GOT3 (cell line): ENCODE measurements at places on chromosomes 3 and 15.

GRCh38 chr15:89888214-89888804, 5.5 kb downstream of the AP3S2 start:
- DNase-seq, result no peak

GRCh38 chr3:194386648-194387047, 12.4 kb downstream of the GP5 start:
- DNase-seq, result no peak

- DNase-seq, result no peak
Measured at GRCh38 chr15:83057696-83058376, 9.2 kb downstream of the BTBD1 start.

DNA sequence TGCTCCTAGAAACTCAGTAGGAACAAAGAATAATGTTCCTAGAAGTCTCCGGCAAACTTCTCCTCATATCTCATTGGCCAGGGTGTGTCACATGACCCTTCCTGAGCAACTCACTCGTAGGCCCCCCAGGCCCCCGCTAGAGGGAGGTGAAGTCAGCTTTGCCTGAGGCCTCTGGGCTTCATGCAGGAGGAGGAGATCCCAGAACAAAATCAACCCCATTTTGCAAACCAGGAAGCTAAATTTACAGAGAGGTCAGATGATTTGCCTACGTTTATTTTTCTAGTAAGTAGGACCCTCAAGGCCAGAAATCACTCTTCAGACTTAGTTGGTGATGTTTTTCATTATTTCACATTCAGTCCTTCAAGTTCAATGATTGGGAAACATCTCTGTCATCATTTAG, 99.1 kb downstream of the SSR3 start:
- DNase-seq, result no peak

- DNase-seq, result no peak
Measured at GRCh38 chr3:61347981-61348380, 96.7 kb upstream of the FHIT start.

DNA sequence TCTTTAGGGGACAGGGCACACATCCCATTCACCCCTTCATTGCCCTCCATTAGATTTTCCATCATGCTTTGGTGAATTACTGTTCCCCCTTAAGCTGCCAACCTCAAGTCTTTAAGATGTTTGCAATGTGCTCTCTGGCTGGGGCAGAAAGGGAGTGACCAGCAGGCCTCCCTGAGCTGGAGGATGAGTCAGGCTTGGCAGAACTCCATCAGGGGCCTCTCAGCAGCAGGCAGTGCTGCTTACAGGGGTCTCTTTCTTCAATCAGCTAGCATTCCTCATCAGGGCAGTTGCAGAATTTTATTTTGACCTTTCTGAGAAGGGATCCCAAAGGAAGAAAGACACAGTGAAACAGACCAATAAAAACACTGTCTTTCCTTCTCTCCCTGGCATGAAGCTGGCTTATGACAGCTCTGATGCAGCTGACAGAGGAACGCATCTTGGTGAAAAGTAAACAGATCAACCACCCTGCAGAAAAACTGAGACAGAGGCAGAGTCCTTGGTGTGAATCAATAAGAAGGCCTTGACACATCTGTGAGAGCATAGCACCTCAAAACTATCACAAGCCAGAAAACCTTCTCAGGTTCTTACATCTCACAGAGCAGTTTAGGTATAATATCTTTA, 88.7 kb upstream of the MRPL3 start:
- no peak for DNase-seq

DNA sequence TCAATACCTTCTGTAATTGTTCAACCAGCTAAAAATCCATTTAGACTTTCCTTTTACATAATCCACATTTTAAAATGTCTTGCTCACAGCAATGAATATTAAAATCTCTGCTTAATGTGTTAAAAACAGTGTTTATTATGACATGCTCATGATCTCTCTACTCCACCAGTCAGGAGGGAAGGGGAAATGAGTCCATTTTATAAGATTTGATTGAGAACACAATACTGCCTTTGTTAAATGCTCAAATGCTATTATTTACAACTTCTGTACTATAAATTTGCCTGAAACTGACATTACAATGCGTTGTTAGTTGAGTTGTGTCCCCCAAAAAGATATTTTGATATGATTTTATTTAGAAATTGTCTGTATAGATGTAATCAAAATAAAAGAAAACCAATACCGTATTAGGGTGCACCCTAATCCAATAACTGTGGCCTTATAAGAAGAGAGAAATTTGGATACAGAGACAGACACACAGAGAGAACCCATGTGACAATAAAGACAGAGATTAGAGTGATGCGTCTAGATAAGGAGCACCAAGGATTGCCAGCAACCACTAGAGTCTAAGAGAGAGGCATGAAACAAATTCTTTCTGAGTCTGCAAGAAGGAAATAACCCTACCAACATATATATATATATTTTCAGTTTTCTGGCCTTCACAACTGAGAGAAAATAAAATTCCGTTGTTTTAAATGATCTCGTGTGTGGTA, 9.1 kb upstream of the PLSCR4 start:
- DNase-seq, result no peak

DNA sequence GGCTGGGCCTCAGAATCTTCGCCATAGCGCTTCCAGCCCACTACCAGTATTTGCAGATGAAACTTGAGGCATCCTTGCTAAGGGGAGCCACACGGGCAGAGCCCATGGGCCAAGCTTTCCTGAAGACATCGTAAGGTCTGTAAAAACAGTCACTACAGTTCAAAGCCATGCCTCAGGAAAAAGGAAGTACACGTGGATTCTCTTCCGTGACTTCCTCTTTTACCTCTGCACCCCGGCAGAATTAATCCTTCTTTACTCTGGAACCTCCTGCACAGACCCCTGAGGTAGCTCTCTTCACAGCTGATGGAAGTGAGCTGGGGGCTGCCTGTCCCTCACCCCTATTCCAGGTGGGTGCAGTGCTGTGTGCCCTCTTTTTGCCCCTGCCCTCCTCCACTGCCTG, 129.2 kb downstream of the CHDH start:
- no peak for DNase-seq

DNA sequence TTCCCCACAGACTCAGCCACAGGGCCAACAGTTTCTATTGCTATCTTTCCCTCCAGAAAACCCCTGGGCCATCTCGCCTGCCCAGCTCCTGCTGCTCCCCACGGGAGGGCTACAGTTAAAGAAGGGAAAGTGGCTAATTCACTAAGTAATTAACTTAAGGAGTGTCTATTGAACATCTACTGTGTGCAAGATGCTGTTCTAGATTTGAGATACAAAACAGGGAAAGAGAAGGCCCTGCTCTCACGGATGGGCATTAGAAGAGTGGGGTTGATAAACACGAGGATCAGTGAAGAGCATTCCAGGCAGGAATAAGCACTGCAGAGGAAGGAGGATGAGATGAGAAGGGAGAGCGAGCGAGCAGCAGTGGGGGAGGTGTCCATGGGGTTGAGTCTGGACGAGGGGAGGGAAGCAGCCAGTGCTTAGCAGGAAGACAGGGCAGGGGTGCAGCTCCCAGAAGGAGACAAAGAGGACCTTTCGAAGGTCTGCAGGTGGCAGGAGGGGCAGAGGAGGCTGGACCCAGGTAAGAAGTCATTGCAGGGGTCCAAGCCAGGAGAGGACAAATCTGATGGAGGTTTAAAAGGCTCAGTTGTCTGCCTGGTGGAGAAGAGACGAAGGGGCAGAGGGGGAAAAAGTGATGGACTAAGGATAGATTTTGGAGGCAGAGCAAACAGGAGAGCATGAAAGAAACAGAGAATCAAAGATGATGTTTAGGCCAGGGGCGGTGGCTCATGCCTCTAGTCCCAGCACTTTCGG, 64.7 kb downstream of the KLF15 start:
- no peak for DNase-seq

GRCh38 chr15:90478846-90479481, 50.8 kb upstream of the CRTC3 start:
- DNase-seq, result no peak

DNA sequence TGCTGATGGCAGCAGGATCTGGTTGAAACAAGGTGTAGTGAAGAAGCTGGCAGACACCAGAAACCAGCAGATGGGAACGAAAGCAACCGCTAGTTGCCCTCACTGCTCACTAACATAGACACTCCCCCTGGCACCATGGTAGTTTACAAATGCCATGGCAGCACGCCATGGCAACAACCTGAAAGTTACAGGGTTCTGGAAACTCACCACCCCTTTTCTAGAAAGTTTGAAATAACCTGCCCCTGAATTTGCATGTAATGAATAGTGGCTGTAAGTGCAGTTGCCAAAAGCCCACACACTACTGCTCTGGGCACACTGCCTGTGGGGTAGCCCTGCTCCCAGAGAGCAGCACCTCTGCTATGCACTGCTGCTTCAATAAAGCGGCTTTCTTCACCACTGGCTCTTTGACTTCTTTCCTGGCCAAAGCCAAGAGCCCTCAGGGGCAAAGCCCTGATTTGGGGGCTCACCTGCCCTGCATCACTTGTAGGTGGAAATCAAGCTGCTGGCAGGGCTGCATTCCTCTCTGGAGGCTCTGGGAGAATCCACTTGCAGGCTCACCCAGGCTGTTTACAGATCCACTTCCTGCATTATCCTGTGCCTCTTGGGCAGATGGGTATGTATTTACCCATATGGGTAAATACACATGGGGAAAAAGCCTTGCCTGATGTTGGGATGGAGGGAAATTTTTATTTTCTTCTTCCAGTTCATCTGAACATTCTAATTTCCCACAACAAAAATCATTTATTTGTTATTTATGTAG, 2.0 kb upstream of the GP9 start:
- DNase-seq, result no peak

DNA sequence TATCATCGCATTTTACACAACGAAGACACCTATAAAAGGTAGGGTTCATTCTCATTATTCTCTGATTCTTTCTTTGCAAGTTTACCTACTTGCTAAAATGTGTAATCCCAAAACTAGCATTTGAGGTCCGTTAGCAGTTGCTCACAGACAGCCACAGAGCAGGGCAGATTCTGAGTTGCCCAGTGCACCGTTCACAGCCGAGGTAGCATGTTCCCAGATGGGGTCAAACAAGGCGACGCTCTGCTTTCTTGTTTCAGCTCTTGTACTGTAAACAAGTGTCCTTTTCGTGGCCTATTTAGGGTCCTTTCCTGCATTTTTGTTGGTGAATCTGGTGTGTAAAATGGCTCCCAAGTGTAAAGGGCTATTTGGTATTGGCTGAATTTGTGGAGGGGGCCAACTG, 3.1 kb downstream of the PPP1R2 start:
- DNase-seq, result no peak

DNA sequence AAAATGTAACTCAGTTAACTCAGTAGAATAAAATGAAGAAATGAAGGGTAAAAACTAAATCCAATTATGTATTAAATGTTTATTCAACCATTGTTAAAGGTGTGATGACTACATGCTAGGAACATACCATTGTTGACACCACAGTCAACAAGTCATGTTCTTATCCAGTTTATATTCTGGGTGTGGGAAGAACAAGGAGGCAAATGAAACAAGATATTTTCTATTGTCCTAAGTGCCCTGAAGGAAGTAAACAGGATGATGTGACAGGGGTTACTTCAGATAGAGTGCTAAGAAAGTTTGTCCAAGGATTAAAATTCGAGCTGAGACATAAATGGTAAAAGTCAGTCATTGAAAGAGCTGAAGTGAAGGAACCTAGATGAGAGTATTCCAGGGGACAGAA, 13.1 kb downstream of the AP3S2 start:
- no peak for DNase-seq

- DNase-seq, result no peak
Measured at GRCh38 chr15:100688549-100689120, 86.2 kb downstream of the ASB7 start.

DNA sequence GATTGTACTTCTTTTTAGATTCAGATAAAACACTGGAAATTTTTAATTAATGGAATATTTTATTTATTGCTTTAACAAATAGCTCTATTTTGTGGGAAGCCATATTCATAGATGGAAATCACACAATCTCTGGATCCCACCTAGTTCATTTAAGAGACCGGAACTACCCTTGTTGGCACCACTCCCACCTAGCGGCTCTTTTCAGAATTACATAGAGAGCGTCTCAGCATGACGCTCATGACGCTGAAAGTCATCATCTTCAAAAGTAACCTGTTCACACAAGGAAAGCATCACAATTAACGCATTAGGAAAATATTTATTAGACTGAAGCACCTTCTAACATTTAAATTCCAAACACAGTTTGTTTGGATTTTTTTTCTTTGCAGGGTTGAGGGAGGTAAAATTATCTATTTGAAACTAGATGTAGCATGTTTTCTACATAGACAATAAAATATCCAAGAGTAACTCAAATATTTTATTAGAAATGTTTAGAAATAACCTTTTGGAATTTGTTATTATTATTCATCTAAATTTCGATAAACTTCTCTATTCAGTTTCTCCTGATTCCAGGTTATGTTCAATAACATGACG, 214.9 kb upstream of the ARRDC4 start:
- DNase-seq, result no peak

DNA sequence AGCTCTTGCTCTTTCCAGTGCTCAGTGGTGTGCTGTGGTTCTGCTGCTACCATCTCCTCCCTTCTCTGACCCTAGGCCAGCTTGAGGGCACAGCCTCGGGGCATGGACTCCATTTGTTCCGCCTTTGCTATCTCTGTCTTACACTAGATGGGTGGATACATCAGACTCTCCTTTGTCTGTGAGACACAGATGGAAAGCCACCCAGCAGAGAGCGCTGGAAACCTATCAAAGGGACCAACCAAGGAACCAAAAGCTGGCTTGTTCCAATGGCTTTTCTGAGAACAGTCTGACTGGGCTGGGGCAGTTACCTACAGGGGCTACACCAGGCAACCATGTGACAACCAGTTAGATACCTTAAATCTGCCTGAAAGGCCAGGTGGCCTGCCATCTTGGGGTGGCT, 63.8 kb downstream of the NPTN start:
- no peak for DNase-seq

GRCh38 chr3:189275852-189276251, 104.1 kb downstream of the TPRG1 start:
- no peak for DNase-seq

- no peak for DNase-seq
Measured at GRCh38 chr3:188667926-188668325, 503.8 kb upstream of the TPRG1 start.

DNA sequence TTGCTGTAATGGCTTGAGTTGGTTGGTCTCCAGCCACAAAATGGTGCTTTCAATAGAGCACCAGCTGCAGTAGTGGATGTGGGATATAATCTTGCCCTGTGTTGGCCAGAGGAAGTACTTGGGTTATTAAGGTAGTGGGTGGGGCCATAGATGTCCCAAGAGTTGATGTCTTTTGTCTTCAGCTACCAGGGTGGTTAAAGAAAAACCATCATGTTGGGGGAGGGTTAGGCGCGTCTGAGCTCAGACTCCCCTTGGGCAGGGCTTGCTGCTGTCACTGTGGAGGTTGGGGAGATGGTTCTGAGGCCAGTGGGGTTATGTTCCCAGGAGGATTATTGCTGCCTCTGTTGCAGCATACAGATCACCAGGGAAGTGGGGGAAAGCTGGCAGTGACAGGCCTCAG, 46.9 kb upstream of the GADL1 start:
- DNase-seq, result no peak

GRCh38 chr3:129611812-129612533, 5.5 kb upstream of the PLXND1 start:
- DNase-seq, result no peak

DNA sequence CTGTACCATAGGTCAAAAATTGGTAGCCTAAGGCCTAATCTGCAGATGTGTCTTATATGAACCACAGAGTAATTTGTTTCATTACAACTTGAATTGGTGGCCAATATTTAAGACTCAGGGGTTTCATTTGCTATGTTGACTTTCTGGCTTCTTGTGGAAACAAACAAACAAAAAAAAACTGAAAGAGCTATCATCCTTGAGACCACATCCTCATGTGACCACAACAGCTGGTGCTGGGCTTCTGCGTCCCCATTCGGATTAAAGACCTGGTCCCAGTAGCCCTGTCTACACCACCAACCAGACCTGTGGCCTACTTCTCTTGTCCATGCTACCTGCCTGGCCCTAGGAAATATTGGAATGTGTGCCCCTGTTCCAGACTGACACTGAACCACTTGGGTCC, 61.7 kb downstream of the STRIT1 start:
- no peak for DNase-seq
